D721Med (cell line): ENCODE measurements at places on chromosomes 7 and 10.

GRCh38 chr10:91123261-91123660, 97.2 kb upstream of the PCGF5 start:
- DNase-seq, result no peak

DNA sequence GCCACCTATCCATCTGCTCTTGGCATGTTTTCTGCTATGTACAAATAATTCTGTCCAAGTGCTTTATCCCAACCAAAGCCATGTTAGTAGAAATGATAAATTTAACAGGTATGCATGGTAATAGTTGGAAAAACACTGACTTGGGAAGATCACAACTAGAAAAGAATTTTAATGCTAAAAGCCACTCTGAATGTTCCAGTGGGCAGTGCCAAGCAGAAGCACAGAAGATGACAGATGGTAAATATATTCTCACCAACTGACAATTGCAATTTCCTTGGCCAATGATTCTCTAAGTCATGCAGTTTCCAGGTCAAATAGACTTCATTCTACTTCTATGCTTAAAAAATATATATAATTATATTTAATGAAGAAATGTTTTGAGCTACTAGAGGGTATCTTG, 83.6 kb upstream of the SEMA3C start:
- no peak for DNase-seq

GRCh38 chr7:15215616-15216015, 313.1 kb upstream of the DGKB start:
- no peak for DNase-seq

DNA sequence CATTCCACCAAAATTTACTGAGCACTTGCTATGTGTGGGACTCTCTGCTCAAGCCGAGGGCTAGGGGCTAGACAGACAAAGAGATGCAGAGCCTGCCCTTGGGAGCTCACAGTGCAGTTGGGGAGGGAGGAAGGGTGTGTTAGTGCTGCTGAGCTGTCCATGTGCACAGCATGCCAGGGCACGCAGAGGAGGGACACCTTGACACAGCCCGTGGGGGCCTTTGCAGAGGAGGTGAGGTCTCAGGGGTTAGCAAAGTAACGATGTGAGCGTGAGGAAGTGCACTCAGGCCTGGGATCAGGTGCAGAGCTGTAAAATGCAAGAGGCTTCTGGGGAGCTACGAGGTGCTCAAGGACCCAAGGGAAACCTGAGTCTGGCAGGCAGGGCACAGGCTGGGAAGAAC, 16.3 kb downstream of the PRKCQ start:
- DNase-seq, result no peak

DNA sequence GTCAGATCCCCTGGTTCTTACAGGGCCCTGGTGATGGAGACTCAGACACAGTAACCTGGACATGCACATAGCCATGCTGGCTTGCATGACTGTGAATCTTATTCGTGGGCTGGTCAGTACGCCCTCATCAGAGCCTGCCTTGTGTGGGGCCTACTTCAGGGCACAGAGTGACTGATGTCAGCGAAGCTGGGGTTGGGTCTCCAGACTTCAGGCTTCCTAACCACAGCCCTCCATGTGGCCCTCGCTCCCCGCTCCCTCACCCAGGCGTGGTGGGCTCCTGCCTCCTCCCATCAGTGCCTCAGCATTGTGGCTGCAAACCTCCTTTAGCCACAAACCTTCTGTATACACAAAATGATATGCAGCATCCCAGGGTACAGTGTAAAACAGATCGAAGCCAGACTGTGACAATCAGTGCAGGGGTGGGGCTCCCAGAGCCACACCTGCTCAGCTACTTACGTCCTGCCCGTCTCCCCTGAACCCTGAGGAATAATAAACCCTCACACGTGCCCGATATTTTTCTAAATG, 7.1 kb upstream of the C10orf105 start:
- no peak for DNase-seq

DNA sequence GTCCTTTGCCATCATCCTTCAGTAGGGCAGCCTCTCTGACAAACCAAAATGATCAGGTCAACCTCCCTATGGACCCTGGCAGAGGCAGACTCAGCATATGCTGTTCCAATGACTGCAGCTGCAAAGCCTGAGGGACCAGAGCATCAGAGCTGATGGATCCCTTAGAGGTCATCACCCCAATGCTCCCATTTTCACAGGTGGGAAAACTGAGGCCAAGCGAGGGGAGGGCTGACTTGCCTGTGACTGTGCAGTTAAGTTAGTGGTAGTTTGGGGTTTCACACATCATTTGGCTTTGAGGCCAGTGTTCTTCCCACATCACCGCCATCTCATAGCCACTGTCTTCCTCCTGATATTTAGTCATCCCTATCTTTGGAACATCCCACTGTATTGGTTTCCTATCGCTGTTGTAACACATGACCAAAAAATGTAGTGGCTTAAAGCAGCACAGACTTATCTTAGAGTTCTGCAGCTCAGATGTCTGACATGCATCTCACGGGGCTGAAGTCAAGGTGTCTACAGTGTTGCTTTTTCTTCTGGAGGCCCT, 69.3 kb upstream of the PDZD8 start:
- no peak for DNase-seq

DNA sequence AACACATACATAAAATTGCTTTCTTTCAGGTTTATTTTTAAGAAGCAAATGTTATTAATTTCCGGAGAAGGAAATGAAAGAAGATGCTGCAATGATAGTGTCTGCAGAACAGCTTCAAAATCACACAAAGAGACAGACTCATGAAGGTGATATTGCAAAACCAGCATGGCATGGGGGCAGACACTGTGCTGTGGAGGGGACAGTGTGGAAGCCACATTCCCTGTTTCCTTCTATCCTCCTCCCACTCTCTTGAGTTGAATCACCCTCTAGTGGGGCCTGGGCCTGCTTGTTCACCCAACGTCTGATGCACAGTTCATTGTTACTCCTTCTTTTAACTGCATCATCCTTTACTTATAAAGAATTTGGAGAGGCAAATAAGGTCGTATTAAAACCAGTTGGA, 104.0 kb upstream of the INSIG1 start:
- DNase-seq, result no peak

DNA sequence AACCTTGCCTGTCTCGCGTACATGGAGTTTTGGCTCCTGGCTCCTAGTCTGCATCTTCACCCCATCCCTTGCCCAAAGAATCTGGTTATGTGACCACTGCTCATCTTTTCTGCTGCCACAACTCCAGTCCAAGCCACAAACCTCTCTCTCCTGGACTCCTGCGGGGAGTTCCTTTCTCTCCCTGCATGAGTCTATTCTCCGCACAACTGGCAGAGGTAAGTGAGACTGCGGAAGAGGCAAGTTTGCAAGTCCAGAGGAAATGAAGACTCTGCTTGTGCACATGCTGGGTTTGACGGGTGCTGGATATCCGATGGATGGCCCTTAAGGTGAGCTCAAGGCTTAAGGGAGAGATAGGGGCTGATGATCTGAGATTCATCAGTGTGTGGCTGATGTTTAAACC, 61.0 kb downstream of the TRUB1 start:
- DNase-seq, result no peak

DNA sequence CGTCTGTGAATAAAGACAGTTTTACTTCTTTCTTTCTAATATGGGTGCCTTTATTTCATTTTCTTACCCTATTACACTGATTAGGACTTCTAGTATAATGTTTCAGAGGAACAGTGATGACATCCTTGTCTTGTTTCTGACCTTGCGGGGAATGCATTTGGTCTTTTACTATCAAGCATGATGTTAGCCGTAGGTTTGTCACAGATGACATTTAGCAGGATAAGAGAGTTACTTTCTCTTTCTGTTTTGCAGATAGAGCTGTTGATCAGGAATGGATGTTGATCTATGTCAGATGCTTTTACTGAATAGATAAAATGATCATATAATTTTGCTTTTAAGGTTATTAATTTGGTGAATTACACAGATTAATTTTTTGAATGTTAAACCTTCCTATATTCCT, 6.6 kb upstream of the IGFBP3 start:
- no peak for DNase-seq

- no peak for DNase-seq
Measured at GRCh38 chr10:126663880-126664279, 6.6 kb downstream of the C10orf90 start.

DNA sequence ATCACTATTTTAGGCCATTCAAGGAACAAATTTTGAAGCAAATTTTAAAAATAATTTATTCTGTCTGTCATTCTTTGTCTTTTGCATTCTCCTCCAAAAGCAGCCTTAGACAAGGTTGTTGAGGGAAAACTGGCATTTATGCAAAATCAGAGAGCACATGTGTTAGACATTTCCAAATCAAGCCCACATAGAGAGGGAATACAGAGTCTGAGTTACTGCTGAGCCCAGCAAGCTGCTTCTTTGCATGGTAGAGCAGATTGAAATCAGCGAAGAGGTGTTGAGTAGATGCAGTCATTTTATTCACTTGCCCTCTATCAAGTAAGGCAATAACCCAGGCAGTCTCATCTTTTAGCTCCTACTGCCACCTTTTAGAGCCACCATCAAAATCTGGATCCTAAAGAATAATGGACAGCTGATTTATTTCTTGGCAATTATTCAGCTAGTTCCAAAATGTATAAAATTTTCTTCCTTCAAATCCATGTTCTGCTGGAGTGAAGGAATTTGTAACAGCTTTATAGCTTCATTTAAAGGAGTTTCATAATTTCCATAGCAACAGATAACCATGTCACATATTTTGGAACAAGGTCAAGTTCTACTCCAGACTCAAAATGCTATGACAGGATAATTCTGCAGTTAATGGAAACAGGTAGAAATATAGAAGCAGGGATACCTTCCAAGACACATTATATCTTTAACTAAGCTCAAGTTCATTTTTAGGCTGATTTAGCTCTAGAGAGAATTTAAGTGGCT, 7.3 kb upstream of the PCDH15 start:
- DNase-seq, result no peak

DNA sequence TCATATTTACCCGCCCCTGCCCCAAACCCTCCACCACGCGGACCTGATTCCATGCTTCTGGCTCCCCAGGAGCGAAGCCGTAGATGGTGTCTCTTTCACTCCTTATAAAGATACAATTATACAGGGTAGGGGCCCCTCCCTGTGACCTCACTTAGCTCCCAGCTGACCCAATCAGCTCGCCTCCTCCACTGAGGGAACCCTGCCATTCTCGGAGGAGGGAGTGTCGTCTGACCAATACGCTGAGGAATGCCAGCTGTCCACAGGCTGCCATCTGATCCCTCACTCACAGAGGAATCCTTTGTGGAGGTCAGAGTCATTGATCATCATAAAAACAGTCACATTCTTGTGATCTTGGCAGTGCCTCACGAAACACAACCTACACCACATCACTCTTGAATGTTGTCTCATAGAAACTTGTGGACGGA, 67.5 kb upstream of the INSIG1 start:
- DNase-seq, result no peak
